ENCODE measurements at places on chromosomes 13 and 19. TPM values are rescaled to one million over a fixed set of nuclear protein-coding genes. Genes with fewer than 3 reads are reported as not detected.

Gene CBY2
- total RNA-seq: not detected

Gene ANGPTL4
- 95.3 TPM for total RNA-seq

Gene PNMA8C
- total RNA-seq: 1.2 TPM

Gene ZNF729
- not detected for total RNA-seq

Gene BRME1
- total RNA-seq: 2.0 TPM

Gene KLF16
- 9.4 TPM for total RNA-seq

Gene KLK5
- total RNA-seq: not detected

Gene KLK14
- total RNA-seq: not detected

Gene CATSPERD
- total RNA-seq: not detected

All from posterior vena cava (tissue), 2 donors.